Stimulated activated CD4-positive, alpha-beta T cell treated with anti-CD3 and anti-CD28 coated beads, TNF-alpha, amount 100 ng/mL, for 24 hours (primary cell): ENCODE measurements at places on chromosomes 3 and 15.
A peak's percentile ranks its signal among the peaks of the same experiment; 100 is the strongest.

GRCh38 chr3:107106316-107106715 is 270.9 kb upstream of the CCDC54 start:
- no peak for DNase-seq

DNA sequence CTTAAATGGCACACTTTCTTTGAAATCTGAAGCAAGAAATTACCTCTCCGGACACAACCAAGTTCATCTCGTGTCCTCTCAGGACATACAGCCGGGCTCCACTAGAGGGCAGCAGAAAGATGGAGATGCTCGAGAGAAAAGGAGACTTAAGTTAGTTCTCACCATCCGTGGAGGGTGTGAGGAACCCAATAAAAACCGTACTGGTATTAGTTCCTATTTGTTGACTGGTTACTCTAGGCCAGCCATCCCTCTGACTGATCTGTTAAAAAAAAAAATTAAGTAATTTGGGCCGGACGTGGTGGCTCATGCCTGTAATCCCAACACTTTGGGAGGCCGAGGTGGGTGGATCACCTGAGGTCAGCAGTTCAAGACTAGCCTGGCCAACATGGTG is 7.9 kb upstream of the CYP11A1 start:
- DNase-seq, result peak; percentile 85

GRCh38 chr15:99130314-99130713 is 25.4 kb downstream of the SYNM start:
- DNase-seq, result no peak

- DNase-seq, result no peak
Observed at GRCh38 chr15:73284090-73284716, 84.6 kb downstream of the HCN4 start.

DNA sequence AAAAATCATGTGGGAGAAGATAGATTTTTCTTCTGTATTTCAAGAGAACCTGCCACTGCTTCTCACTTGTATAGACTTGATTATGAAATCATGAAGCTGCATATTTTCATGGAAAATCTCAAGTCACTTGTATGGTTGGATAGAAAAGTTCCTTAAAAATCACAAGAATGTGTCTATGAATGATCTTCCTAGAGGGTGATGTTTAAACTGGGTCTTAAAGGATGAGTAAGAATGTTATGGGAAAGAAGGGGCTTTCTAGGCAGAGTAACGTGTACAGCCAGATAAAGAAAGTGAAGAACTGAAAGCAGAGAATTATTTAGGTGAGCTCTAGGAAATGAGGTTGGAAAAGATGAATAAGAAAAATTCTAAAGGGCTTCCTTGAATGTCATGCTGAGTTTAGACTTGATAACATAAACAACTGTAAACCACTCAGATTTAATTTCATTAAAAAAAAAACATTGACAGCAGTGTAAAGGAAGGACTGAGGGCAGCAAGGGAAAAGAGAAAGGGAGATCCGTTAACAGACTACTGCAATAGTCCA is 5.0 kb downstream of the CD47 start:
- no peak for DNase-seq

- no peak for DNase-seq
Observed at GRCh38 chr3:62110443-62111225, 262.7 kb downstream of the FEZF2 start.

DNA sequence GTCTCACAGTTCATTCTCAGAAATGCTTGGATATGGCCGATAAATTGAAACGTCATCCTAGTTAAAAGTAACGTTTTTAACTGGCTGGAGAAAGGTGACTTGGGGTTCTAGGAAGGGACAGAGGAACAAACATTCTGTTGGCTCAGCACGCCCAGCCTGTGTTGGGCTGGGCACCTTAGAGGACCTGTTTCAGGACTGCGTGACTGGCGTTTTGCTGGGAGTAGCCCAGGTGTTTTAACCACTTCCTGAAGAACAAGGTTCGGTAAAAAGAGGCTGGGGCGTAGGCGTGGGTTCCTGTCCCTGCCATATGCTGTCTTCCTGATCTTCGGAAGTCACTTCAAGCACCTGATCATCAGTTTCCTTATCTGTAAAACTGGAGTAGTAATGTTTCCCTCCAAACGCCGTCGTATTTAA is 1.1 kb upstream of the TLNRD1 start:
- peak; percentile 29 for DNase-seq

GRCh38 chr3:111617912-111618601 is 22.9 kb upstream of the ZBED2 start:
- no peak for DNase-seq

GRCh38 chr3:113428581-113428980 is 12.7 kb downstream of the CFAP44 start:
- no peak for DNase-seq

GRCh38 chr15:52307847-52308246 is 12.2 kb upstream of the MYO5C start:
- no peak for DNase-seq

DNA sequence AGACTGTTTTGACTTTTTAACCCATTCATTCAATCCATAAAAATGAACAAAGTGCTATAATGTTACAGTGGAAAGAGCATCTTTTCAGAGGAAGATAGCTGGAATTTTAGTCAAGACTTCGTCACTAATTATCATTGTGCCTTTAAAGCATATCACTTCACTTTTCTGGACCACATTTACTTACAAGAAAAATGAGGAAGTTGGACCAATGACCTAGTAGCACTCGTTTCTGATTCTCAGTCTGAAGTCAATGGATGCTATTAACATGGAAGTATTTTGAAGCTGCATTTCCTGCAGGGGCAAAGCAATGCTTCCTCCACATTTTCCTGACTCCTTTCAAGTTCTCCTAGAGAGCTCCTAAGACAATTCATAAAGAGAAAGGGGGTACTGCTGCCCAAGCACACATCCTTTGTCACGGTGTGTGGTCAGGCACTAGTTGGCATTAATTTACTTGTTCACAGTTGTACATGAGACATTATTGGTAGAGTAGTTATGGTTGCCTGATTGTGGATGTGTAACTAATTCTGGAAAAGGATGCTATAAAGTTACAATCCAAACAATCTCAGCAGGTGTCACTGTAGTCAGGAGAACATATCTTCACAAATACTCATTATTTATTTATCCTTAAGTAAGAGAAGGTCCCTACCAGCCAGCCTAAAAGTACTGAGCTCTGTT is 1049.1 kb downstream of the FHIT start:
- no peak for DNase-seq

DNA sequence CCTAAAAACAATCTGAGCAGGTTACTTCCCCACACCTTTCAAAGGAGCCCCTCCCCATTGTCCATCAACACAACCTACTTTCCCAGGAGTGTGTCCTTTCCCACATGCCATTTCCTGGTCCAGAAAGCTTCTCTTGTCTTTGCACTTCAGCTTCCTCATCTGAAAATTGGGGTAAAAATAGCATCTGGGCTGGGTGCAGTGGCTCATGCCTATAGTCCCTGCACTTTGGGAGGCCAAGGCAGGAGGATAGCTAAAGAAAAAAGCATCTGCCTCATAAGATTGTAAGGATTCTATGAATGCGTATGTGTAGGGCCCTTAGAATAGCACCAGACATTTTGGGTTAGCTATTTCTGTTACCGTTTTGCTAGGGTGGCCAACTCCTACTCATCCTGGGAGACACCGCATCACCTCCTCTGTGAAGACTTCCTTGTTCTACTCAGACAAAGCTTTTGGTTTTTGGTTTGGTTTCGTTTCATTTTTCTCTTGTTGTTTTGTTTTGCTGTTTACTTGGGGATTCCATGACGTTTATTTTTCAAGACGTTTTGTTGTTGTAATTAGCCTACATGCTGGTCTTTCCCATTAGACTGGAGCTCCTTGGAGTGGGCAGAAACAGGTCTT is 224.4 kb upstream of the TLE3 start:
- DNase-seq, result no peak

DNA sequence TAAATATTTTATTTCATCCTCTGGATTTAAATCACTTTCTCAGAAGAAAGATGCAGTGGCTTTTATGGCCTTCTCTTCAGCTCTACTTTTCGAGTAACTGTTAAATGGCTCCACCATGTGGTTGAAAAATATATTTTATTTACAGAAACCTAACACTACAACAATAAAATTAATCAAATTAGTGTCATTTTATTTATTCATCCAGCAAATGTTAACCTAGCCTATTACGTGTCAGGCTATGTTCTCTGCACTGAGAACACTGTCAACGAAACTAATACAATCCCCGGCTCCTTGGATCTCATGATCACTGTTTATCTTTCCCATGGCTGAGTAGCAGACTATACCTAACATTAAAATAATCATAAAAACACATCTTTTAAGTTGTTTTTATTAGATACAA is 148.0 kb upstream of the OSTN start:
- DNase-seq, result no peak

GRCh38 chr3:191217301-191217700 is 18.3 kb downstream of the OSTN start:
- DNase-seq, result no peak

DNA sequence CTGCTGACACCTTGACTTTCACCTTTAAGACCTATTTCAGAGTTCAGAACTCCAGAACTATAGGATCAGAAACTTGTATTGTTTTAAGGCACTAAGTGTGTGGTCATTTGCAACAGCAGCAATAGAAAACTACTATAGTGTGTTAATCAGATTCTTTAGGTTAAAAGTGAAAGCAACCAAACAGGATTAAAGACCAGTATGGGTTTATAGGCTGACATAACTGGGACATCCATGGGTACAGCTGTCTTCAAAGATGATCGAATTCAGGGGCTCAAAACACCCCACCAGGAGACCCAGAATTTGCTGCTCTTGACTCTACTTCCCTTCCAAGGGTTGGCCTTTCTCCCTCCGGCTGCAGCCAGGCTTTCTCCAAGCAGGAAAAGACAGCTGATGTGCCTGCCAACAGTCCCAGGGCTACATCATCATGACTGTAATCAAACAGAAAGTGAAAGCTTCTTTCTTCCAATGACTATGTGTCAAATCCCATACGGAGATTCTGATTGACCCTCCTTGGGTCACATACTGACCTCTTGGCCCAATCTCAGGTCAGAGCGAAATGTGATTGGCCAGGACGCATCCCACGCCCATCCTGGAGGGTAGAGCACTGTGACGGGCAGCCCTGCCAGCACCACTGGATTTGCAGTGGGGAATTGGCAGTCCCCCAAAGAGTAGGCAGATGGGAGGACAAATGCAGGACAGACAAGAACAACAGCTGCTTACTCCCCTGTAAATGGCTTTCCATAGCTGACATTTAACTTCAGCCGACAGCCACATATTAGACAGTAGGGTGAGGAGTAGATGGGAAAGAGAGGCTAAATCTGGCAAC is 51.4 kb upstream of the RNF7 start:
- no peak for DNase-seq

DNA sequence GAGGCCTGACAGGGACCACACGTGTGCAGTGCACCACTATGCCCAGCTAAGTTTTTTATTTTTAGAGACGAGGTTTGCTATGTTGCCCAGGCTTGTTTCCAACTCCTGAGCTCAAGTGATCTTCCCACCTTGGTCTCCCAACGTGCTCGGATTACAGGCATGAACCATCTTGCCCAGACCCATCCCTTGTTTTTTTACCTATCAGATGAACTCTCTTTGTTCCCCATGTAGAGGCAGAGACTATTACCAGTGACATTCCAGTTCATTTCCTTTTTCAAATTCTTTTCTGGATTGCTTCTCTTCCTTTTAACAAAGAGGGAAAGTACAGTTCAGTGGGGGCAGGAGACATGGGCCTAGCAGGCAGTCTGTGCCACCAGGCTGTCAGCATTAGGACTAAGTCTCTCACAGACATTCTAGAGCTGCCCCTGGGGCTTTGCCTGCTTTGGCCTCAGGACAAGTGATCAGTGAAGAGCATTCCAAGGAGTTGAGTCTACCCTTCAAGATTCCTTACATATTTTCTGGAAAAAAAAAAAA is 103.5 kb upstream of the SLC7A14 start:
- no peak for DNase-seq

- no peak for DNase-seq
Observed at GRCh38 chr3:140898340-140899180, 43.1 kb upstream of the SLC25A36 start.

DNA sequence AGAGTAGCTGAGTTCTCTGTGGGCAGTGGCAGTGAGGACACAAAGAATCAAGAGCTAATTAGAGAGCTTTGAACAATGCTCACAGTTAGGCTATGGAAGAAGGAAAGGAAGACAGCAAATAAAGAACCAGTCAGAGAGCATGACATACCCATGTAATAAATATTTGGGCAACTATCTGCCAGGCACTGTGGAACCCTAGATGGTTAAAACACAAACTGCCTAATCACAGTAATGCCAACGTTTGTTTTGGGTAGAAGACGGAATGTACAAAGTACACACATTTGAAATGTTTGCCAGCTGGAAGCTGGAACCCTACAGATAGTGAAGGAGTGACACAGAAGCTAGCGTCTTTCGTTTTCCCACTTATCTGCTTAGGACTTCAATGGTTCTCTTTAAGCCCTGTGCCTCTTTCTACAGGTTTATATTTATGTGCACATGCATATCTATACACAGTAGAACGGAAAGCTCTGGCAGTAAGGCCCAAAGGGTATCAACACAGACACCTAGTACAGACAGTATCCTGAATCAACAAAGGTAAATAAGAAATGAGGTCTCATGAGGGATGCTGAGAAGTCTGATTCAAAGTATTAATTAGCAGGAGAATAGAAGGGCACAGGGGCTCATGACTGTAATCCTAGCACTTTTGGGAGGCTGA is 44.6 kb downstream of the ANKRD28 start:
- no peak for DNase-seq

DNA sequence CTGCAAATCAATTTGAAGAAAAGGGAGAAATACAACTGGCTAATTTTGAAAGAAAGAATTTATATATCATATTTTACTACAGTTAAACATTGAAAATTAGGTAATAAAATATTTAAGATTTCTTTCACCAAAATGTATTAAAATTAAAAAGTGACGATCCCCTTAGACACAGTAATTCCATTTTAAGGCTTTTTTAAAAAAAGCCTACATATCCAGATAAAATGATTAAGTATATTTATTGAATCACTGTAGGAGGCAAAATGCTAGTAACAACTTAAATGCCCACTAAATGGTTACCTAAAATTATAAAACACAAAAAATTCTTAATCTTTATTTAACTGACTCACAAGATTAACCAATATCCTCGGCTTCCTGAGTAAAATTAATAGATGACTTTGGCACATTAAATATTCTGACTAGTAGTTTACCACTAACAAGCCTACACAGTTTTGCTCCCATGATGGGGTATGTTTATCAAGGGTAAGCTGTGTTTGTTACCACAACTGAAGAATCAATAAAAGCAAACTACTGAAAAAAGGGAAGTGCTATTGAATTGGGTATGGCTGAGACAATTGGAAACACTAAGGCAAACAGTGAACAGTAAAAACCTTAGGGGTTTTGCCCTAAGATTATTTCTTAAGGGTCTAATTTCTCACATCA is 28.4 kb downstream of the ANKRD28 start:
- DNase-seq, result no peak

- DNase-seq, result no peak
Observed at GRCh38 chr15:72971766-72972165, 80.5 kb upstream of the NEO1 start.

GRCh38 chr3:129121792-129122411 is at the start of gene RAB43:
Gene RAB43, minus strand, starts transcription at chr3:129121804. Its CDS starts 315 bp downstream, at chr3:129121489.
- DNase-seq, result peak; percentile 59

DNA sequence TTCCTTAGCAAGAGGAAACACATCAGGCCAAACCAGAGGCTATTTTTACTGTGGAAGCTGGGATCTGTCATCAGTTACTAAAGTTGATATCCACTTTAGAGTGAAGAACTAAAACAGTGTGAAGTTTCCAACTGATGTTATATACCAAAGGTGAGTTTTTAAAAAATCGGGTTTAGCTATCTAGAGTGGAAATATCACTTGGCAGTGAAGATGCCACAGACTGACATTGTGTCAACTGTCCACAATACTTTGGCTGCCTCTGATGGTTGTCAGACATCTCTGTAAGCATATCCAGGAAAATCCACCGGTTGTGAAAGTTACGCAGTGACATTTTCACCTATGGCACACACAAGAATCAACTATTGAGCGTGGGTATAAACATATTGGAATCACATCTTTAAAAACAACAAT is 9.2 kb downstream of the ZIC1 start:
- DNase-seq, result no peak
